ENCODE measurements at places on chromosomes 4 and X. TPM values are rescaled to one million over a fixed set of nuclear protein-coding genes. Genes with fewer than 3 reads are reported as not detected.
A peak's percentile ranks its signal among the peaks of the same experiment; 100 is the strongest.

Gene SPACA5
- not detected for total RNA-seq

Gene CDKL2
- total RNA-seq: 34.6 TPM

- no peak for DNase-seq
Measured at GRCh38 chr4:40998675-40999358, 215.5 kb downstream of the APBB2 start.

DNA sequence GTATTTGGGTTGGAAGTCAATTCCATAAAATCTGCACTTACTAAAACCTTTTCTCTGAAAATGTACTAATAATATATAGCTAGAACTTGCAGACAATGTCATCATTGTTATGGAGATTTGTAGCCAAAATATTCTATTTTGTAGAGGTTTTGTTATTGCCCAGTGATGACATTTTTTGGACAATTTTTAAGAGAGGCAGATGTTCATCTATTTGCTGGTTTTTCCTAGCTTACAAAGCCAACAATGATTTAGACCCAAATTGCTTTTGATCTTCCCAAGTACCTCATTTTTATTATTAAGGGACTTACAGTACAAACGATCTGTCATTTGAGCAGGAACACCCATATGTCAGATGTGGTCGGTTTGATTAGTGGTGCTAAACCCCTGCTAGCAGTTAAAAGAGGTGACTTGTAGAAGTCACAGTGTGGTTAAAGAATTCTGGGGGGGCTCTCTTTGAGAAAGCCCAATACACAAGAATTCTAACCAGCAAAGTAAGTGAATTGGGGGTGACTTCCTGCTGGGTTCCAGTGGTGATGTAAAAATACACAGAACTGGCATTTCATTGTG lies 136.2 kb downstream of the KIT start:
- no peak for DNase-seq

Gene CAPN6
- total RNA-seq: 0.54 TPM

DNA sequence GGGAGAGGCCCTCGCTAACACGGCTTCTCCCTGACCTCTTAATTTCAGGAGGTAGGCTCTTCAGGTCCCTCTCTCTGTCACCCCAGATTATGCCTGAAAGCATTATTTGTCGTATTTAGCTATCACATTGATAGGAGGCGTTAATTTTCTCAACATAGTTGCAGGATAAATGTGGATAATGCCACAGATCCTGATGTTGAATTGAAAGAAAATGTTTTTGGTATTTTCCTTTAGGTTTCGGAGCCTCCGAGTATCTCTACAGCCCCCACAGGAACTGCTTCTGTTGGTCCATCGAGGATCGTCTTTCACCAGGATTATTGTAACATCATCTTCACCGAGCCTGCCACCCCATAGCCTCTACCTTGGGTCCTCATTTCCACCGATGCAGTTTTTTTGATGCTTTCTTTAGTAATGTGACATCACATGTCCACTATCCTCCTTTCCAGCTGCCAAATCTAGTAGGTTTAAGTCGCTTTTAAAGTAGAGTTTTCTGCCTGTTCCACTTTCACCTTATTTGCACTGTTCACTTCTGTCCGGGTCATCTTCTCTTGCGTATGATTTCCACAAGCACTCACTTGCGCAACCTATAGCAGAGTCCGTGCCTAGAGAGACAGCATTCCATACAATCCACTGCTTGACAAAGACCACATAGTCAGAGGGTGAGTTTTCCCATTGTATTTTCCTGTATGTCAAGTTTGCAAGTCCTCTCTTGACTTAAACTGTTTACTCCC lies 665 bp downstream of the TIGD2 start:
- peak; percentile 26 for DNase-seq

DNA sequence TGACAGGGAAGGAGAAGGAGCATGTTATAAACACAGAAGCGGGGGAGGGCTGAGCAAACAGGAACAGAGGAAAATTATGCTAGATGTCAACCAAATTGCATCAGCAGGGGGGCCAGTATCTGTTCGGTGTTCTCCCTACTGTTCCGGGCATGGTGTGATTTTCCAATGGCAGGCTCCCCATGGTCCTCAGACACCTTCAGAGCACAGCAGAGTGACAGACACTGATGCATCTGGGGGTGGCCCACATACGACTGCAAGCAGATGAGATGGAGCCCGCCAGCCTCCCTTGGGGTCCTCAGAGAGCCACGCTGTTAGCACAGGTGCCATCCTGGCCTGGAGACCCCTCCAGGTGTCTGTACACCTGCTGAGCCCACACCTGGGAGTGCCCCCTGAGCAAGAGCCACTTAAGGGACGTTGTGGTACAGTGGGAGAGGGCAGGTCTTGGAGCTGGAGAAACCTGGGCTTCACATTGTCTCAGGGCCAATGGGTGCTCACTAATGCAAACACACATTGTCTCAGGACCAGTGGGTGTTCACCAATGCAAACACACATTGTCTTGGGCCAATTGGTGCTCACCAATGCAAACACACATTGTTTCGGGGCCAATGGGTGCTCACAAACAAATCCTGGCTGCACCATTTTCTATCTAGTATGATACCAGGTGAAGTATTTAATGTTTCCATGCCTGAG lies 95.4 kb downstream of the SLC2A9 start:
- no peak for DNase-seq

Data from cerebellum (tissue), 4 donors.